NCI-H524 treated with DMSO at 0.1 percent for 48 hours (cell line): ENCODE measurements at places on chromosomes 5 and 9.
A peak's percentile ranks its signal among the peaks of the same experiment; 100 is the strongest.

GRCh38 chr9:115008536-115009270 is 78.3 kb upstream of the TNFSF8 start:
- DNase-seq: no peak

- DNase-seq: no peak
These were observed 68.5 kb downstream of the EPB41L4A start for GRCh38 chr5:112350626-112351025.

DNA sequence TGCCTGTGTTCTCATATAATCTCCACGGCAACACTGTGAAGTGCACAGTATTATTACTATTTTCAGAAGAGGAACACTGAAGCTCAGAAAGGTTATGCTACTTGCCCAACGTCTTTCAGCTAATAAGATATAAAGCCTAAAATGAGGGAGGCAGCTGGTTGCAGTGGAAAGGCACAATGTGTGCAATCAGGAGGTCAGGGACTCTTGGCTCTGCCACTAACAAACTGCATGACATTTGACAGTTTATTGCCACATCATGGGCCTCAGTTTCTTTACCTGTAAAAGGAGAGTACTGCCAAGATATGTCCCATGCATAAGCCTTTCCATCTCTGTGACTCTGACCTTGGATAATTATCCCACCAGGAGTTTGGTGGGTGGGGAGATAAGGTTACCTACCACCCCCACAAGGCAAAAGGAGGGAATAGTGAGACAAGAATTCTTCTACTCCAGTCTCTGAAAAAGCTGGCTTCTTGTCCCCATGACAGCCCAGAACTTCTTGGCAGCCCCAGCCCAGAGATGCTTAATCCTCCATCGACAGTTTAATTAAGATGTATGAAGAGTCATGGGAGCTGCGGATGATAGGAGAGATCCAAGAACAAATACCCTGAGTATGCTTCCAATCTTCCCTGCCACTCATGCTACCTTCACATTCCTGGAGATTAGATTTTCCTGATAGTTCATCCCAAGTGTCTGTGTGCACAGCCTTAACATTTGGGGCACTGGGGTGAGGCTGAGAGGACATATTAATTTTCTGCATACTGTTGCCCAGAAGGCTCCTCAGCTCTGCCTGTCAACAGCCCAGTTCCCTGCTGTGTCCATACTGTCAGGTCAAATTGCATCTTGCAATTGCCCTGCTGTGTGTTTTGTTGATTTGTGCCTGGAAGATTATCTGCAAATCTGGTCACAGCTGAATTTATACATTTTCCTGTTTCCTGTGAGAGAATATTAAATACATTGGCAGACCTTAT is 271.2 kb downstream of the FAM114A2 start:
- DNase-seq: no peak

DNA sequence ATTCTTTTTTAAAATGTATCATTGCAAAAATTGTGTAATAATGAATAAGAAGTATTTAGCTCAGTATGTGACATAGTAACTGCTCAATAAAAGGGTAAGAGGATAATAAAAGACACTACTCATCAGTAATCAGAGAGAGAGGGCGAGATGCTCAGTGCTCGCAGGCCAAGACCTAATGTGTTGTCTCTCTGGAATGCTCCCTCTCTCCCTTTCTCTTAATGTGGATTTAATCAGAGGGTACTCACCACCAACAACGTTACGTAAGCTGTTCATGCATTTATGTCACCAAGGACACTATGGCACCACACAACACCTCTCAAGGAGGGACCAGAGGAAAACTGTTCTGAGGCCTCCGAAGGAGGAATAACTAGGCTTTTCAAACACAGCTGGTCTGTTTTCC is 42.5 kb downstream of the WHRN start:
- no peak for DNase-seq

GRCh38 chr9:88535226-88536022 is 446 bp downstream of the NXNL2 start:
- no peak for DNase-seq

GRCh38 chr9:122370869-122371755 is at the start of gene PTGS1:
Gene PTGS1 (plus strand): TSS chr9:122371024. CDS start chr9:122371085, 61 bp downstream.
- DNase-seq: peak; percentile 71

DNA sequence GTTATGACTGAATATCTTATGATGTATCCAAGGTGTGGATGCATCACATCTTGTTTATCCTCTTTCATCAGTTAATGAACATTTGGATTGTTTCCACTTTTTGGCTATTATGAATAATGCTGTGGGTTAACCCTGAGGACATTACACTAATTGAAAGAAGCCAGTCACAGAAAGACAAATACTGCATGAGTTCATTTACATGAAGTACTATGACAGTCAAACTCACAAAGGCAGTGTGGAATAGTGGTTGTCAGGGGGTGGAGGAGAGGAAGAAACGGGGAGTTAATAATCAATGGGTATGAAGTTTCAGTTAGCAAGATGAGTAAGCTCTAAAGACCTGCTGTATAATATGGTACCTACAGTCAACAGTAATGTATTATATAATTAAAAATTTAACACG is 409.4 kb upstream of the CTNND2 start:
- no peak for DNase-seq

- no peak for DNase-seq
These were observed 116.3 kb downstream of the SLC28A3 start for GRCh38 chr9:84224246-84224645.

DNA sequence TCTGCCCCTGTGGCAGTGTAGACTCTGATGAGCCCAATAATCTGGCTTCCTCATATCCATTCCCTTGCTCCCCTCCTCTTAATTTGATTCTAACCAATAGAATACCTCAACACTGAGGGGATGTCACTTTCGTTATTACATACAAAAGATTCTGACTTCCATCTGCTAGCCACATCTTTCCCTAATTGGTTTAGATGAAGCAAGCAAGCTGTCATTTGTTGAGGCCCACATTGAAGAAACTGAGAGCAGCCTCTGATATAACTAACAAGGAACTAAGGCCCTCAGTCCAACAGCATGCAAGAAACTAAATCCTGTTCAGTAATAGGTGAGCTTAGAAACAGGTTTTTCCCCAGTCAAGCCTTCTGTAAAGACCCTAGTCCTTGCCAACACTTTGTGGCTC is 5.8 kb downstream of the ADAMTS6 start:
- DNase-seq: no peak

DNA sequence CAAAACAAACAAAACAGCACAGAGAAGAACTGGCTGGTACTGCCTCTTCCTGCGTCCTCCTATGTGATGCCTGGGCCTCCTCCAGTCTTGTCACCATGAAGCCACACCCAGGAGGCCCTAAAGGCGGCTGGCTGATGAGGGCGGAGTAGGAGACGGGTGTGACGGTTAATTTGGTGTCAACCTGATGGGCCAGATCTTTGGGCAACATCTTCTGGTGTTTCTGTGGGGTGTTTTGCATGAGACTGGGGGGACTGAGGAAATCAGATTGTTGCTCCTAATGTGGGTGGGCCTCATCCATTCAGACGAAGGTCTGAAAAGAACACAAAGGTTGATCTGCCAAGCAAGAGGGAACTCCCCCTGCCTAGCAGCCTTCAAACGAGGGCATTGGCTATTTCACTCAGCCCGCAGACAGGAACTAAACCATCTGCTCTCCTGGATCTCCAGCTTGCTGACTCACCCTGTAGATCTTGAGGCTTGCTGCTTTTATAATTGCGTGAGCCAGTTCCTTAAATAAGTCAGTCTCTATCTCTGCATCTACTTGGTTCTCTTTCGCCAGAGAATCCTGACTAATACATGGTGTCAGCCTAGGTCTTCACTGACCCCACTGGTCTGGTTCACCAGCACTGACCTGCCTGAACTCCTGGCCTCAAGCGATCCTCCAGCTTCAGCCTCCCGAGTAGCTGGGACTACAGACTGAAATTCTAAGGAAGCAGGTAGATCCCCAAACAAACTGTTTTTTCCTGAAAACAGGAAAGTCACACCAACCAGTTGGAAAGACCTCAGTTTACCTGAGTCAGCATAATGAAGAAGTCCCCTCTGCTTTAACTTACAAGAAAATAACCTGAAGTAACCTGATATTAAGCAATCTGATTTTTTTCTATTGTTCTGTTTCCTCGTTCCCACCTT is 12.8 kb upstream of the ZFP62 start:
- DNase-seq: no peak

- no peak for DNase-seq
These were observed 120.5 kb downstream of the PRDM6 start for GRCh38 chr5:123209502-123210027.

- no peak for DNase-seq
These were observed 299.7 kb downstream of the IZUMO3 start for GRCh38 chr9:24245988-24246387.

DNA sequence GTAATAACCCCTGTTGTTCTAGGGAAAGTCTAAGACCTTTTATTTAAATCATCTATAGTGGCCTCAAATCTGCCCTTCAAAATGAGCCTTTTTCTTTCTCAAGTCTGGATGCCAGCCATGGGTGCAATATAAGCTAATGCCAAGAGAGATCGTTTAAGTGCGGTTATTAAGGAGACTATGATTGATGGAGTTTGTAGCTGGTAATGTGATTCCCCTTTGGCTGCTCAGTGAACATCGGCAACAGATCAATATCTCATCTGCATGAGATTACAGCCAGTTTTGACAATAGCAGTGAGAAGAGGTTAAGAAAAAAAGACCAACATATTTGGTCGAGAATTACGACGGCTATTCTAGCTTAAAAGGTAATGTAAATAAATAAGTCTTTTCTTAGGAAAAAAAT is 1049.4 kb upstream of the NUDT12 start:
- DNase-seq: peak; percentile 74

DNA sequence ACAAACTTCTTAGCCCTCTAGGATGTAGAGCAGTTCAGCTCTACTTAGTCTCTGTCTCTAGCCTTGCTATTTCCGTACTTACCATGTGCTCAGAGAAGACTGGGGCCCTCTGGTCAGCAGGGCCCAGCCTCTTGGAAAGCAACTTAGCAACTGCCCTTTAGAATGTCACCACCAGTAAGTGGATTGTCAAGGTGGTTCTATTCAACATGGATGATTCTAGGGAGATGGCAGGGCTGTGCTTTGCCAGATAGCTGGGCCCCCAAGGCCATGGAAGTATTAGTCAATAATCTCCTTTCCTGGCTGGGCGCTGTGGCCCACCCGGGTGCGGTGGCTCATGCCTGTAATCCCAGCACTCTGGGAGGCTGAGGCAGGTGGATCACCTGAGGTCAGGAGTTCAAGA is 177.6 kb upstream of the MVB12B start:
- no peak for DNase-seq

DNA sequence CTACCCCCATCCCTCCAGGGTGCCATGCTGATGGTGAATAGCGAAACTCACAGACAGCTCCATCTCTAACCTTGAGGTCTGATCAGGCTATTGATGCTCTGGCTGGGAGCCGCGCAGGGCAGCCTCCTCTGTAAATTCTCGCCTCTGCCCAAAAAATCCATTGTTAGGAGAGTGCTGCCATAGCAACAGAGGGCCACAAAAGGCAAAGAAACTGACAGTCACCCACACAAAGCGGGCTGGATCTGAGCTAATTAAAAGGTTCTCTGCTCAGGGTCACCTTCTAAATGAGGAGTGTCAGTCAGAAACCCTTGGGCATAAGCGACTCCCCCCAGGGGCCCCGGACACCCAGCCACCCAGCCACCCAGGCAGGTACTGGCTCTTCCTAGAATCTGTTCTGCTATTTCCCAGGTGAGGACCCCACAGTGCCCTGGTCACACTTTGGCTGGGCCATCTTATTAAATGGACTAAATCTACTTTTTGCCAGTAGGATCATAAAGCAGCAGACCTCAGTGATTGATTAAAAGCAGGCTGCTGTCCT is 126.7 kb downstream of the MED10 start:
- DNase-seq: no peak
